ENCODE measurements at places on chromosomes 4 and X.

- no peak for DNase-seq
Measured at GRCh38 chr4:82900066-82900410, 497 bp upstream of the THAP9 start.

GRCh38 chrX:46180258-46180687 lies 364.9 kb downstream of the ZNF674 start:
- no peak for DNase-seq

- DNase-seq = no peak
Measured at GRCh38 chr4:48462363-48462762, 20.8 kb upstream of the SLC10A4 start.

DNA sequence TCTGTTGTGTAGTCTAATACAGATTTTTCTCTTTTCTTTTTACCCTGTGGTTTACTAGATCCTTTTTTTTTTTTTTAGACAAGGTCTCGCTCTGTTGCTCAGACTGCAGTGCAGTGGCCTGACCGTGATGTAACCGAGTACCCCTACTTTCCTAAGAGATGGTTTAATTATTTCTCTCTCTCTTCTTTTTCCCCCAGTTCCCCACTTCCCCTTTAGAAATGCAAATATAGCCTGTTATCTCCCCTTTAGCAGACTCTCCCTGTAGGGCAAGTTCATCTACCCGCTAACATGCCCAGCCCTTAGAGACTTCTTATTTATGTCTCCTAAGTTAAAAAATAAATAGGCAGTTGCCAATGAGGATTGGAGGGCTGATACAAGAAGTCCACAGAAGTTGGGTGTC lies 4.5 kb downstream of the SNX25 start:
- DNase-seq = no peak

GRCh38 chrX:100449696-100450608 lies 39.9 kb upstream of the PCDH19 start:
- no peak for DNase-seq

Data from HuH-7 (cell line).